ENCODE measurements at places on chromosomes 11 and 22. TPM values are rescaled to one million over a fixed set of nuclear protein-coding genes. Genes with fewer than 3 reads are reported as not detected.

DNA sequence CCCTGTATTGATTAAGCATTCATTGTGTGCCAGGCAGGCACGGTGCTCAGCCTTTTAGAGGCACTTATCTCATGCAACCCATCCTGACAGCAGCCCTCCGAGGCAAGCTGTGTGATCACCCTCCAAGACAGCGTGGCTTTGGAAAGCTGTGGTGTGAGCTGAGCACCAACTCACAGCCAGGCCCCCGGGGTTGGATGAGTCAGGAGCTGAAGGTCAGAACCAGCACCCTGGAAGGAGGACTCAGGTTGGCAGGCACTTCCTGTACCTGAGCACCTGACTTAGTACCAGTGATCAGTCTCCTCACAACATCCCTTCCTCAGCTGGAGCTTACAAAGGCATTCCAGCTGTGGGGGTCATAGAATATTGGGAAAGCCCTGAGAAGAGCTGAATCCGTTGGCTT lies 9.0 kb downstream of the PATZ1 start:
- peak; percentile 28 for DNase-seq
- peaks cover 28% of the 10 kb centered on the region for H3K36me3 ChIP-seq
- peaks cover 25% of the 10 kb centered on the region for H3K4me1 ChIP-seq
- H3K4me3 ChIP-seq, result no peak overlapping the region
- no peak overlapping the region for H3K27ac ChIP-seq
- peaks cover 2% of the 10 kb centered on the region for H3K27me3 ChIP-seq

DNA sequence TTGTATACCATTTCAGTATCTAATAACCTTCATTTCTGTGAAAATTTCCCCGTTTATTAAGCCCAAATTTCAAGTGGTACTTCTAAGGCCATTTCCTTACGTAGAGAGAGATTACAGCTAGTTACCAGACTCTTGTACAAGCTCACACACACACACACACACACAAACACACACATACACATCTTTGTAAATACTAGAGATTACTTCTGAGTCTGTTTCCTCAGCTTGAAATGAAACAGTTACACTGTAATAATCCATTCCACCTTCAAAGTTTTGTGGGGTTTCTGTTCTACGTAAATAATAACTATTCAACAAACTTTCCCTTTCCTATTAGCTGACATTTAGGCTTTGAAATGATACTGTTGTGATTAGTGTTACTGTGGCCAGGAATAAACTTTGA lies 6.2 kb downstream of the POGLUT3 start:
- no peak for DNase-seq
- peaks cover 17% of the 10 kb centered on the region for H3K4me1 ChIP-seq
- peaks cover 17% of the 10 kb centered on the region for H3K36me3 ChIP-seq
- no peak overlapping the region for H3K4me3 ChIP-seq
- no peaks in the 10 kb centered on the region for H3K27me3 ChIP-seq
- no peak overlapping the region for H3K27ac ChIP-seq

DNA sequence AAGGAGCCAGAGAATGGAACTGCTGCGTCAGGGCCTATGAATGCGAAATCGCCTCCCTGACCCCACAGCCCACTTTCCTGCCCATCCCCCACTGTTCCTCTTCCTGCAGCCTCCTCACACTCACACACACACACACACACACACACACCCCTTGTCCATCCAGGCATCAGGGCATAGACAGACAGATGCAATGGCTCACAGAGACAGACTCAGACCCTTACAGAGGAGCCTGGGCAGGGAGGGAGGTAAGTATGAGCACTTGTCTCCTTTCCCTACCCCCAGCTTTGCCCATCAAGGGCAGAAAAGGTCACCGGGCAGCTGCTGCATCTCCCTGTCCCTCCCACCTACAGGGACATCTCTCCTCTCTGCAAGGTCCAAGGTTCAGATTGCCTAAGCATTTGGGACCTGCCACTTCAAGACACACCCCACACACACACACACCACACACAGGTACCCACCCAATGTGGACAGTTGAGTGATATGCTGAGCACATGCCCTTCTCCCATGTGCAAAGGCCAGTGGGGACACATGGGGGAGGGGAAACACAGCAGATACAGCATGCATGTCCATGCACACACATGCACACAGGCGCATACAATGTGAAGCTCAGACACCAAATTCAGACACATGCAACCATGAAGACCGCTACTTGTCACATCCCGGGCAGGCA lies 2.0 kb upstream of the NRXN2 start:
- H3K4me3 ChIP-seq, result no peak overlapping the region
- H3K36me3 ChIP-seq, result no peaks in the 10 kb centered on the region
- DNase-seq, result no peak
- no peaks in the 10 kb centered on the region for H3K4me1 ChIP-seq

Gene OTOG
- not detected for total RNA-seq

Data from HFFc6 (cell line).